ENCODE measurements at places on chromosomes 5 and 9.
A peak's percentile ranks its signal among the peaks of the same experiment; 100 is the strongest.

GRCh38 chr9:8809741-8810140 lies 1010.2 kb upstream of the DMAC1 start:
- no peak for DNase-seq

GRCh38 chr5:94173100-94173499 lies 431.7 kb upstream of the POU5F2 start:
- DNase-seq: no peak

GRCh38 chr5:97554977-97555643 lies 372.1 kb upstream of the RIOK2 start:
- DNase-seq: no peak

GRCh38 chr9:106801816-106802215 lies 61.1 kb upstream of the ZNF462 start:
- DNase-seq: no peak

DNA sequence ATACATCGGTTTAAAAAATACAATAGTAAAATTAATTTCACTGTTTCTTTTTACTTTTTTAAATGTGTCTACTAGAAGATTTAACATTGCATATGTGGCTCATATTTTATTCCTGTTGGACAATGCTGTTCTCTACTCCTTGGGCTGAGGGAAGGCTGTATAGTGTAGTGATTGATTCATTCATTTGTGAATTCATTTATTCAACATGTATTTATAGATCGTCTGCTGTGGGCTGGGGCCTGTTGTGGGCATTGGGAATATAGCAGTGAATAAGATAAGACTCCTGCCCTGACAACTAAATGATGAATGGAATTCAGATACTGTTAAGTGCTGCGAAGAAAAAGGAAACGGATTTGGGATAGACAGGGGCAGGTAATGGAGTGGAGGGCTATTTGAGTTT lies 55.7 kb downstream of the ZNF618 start:
- DNase-seq: no peak

GRCh38 chr5:2430606-2431005 lies 320.9 kb downstream of the IRX2 start:
- DNase-seq: no peak

GRCh38 chr9:21251190-21251589 lies 11.4 kb upstream of the IFNA14 start:
- DNase-seq: no peak

- DNase-seq: no peak
Measured at GRCh38 chr9:86355814-86356213, 1.6 kb upstream of the TUT7 start.

DNA sequence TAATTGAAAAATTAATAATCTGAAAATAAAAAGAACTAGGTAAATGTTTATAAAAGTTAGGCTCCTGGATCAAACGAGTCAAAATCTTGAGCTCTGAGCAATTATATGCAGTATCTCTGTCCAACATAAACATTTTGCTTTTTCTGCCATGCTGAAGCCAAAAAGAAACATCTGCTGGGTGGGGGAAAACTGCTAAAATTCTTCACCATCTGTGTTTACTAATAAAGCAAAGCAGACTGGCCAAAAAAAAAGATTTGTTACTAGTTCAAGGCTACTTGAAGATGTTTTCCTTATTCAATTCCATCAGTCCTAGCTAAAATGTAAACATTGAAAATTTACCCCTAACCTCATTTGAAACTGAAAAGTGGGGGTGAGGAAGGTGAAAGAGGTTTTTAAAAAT lies 29.7 kb downstream of the GTF3C4 start:
- no peak for DNase-seq

GRCh38 chr9:127452691-127453090 lies 1.4 kb downstream of the LRSAM1 start:
- no peak for DNase-seq

DNA sequence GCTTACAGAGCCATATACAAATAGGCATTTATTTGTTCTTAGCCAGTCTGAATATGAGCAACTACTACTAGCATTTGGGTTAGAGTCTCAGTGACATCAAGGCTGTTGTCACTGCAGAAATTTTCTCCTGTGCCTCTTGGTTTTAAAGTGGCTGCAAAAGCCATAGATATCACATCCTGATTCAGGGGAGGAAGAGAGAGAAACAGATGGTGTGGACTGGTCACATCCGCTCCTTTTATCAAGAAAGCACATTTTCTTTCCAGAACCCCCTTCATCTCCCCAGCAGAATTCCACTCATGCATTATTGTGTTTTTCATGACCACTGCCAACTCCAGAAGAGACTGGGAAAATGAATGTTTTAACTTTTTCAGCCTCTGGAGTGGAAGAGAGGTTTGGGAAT lies 69.8 kb downstream of the PTTG1 start:
- DNase-seq: no peak

DNA sequence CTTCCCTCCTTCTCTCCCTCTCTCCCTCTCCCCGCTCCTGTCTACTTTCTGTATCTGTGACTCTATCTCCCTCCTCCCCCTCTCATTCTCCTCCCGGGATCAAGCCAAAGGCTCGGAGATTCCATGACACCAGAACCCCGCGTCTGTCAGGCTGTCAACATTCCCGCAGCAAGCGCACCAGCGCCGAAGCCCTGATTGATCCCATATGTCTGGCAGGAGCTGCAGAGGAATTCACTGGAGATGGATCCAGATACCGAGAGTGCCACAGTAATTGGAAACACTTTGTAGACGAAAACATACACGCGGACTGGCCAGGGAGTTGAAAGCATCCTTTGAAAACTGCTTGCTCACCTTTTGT lies 300 bp upstream of the SVEP1 start:
- no peak for DNase-seq

- DNase-seq: no peak
Measured at GRCh38 chr9:7780261-7780988, 19.2 kb downstream of the DMAC1 start.

GRCh38 chr9:79674052-79674777 lies 102.5 kb downstream of the TLE4 start:
- no peak for DNase-seq

GRCh38 chr9:127138444-127138843 lies 16.0 kb upstream of the ANGPTL2 start:
- DNase-seq: no peak

DNA sequence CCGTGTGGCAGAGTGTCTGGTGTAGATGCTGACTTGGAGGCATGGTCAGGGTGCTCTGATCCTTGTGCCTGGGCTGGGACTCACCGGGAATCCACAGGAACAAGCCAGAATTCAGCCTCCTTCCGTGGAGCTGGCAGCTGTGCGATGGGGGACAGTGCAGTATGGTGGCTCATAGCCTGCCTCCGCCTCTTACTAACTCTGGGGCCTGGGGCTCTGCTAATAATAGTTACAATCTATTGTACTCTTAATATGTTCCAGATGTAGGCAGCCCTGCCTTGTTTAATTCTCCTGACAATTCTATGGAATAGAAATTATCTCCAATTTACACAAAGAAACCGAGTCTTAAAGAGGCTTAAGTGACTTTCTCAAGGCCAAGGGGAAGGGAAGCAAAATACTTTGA lies 77.6 kb downstream of the PCDH1 start:
- DNase-seq: no peak

- DNase-seq: peak; percentile 55
Measured at GRCh38 chr9:33117796-33118195, 41.3 kb upstream of the SMU1 start.

GRCh38 chr9:68978066-68978465 lies 35.8 kb downstream of the PRKACG start:
- peak; percentile 84 for DNase-seq

DNA sequence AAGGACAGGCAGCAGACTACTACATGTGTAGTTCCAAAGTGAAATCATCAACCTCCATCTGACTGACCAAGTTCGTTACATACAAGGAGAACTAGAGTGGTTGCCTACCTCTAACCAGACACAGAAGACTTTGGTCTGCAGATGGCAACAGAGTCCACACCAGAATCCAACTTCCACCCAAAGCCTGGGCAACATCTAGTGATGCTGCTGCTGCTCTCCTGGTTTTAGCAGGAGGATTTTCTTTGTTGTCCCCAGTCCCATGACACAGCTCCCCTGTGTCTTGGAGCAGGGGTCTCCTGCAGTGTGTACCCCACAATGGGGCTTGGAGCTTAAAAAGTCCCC lies 46.4 kb upstream of the APC start:
- DNase-seq: no peak

- DNase-seq: peak; percentile 94
Measured at GRCh38 chr9:105064248-105065097, 136.5 kb upstream of the ABCA1 start.

DNA sequence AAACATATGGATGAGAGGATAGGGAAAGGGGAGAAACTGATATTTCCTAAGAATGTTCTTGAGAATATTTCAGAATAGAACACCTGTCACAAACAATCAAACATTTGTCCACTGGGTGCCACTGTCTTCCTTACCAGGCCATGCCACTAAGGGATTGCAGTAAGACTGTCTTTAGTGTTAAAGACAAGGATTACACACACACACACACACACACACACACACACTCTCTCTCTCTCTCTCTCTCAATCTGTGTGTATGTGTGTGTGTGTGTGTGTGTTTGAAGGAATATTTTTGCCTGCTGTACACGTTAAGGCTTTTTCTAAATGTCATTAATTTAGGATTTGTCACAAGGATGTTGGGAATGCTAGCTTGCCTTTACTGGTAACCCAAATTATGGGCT lies 54.4 kb downstream of the CCDC192 start:
- DNase-seq: peak; percentile 36

DNA sequence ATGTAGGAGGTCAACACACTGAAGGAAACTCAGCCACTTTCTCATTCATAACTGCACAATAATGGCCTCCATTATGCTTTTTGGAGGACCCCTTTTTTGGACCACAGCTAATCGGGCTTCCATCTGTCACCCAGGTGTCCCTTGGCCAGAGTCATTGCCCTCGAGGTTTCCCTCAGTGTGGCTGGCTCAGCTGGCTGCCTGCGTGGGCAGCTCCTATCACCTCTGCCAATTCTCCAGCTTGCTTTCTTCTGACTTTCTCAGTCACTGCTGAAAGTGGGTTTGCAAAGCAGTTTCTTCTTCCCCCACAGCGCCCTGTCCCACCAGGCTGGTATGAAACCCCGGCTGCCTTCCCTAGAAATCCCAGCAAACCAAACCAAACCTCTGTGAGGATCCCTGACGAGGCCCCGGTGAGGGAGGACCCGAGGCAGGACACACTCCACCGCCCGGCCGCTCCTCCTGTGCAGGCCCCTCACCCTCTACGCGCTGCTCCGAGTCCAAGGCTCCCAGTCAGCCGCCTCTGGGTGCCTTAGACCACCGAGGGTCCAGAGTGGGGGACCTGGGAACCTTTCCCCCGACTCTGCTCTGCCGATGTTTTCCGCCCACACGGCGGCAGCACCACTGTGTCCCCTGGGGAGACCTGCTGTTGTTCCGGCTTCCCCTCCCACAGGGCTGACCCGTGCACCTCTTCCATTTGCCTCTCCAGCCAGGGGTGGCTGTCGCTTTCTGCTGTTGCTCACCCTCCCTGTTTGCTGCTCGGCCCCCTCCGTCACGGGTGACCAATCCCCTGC lies 109.5 kb downstream of the TENT4A start:
- DNase-seq: no peak

DNA sequence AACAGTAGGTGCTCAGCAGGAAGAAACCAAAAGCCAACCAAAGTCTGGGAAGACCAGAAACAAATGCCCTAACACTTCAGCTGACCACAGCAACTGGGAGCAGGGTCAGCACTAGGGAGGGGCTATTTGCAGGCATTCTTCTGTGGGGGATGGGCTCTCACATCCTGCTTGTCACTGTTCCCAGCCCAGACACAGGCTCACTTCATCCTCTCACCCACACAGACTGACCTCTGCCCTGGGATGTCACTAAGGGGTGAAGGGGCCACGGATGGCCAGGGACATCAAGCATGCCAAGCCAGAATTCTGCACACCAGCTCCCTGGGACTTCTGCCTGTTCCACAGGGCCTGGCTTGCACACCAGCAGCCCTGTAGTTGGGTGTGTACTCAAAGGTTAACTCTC lies 28.7 kb downstream of the GFRA3 start:
- DNase-seq: no peak

DNA sequence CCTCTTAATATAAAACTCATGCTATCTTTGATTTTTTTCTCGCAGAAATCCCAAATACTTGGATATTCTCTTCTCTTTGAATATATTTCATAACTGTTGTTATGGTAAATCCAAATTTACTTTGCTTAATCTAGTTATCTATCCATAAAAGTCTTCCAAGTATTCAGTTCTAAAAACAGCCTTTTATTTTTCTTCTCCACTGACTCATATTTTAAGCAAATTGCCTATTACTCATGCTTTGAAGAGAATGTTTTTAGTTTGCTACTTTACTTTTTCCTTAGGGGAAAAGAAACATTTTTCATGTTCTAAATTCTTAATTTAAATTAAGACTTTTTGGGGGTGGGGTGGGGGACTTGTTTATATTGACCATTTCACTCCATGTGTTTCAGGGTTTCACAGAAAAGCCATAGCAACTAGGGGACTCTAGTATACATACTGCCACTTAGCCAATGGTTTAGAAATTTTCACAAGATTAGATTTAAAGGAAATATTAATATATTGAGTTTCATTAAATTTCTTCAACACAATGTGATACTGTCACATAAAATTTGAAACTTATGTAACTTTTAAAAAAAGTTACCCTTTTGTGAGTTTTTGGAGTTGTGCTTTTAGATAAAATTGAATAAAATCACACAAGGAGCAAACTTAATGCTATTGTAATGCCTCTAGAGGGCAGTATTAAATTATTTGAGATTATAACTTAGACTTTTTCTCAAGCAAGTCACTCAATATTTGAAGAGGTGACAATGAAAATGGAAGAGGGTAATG lies 545.8 kb upstream of the ARRDC3 start:
- peak; percentile 3 for DNase-seq

DNA sequence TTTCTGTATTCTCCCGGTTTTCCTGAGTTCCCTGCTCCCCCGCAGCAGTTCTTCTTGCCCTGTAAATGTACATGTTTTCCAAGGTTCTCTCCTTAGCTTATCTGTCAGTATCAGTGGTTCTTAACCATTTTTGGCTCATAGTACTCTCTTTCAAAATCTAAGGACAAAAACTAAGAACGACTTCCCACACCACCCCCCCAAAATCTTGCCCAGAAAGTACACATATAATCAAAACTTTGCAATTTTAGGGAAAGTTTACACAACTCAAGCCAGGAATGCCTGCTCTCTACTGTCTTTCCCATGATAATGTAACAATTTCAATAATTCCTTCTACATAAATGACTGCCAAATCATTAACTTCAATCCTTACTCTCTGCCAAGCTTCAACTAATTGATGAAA lies 4.5 kb downstream of the DCAF12 start:
- DNase-seq: no peak

- DNase-seq: no peak
Measured at GRCh38 chr5:111976705-111977435, 219.9 kb upstream of the NREP start.

- DNase-seq: no peak
Measured at GRCh38 chr9:15977438-15977837, 424.6 kb downstream of the CCDC171 start.

DNA sequence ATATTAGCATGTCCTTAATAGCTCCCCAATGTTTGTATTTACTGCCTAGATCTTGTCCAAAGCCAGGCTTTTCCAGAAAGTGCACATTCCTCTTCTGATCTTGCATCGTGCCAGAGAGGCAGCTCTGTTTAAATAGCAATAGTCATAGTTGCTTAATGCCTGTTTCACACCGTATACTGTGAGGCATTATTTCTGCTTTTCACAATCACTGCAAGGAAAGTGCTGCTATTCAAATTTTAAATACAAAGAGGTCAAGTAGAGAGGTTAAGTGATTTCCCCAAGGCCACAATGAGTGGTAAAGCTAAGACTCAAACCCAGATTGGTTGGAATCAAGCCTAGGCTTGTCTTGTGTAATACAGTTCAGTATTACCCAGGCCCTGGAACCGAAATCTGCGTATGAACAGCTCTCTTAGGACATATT lies 153.6 kb downstream of the SNX18 start:
- DNase-seq: peak; percentile 98

GRCh38 chr5:4661836-4662235 lies 478.3 kb upstream of the ADAMTS16 start:
- no peak for DNase-seq

- DNase-seq: no peak
Measured at GRCh38 chr9:124251605-124252378, 6.0 kb upstream of the NEK6 start.

All from inflammatory macrophage treated with lipopolysaccharide for 4 hours (primary cell).